ENCODE measurements at places on chromosomes 11 and 22.

DNA sequence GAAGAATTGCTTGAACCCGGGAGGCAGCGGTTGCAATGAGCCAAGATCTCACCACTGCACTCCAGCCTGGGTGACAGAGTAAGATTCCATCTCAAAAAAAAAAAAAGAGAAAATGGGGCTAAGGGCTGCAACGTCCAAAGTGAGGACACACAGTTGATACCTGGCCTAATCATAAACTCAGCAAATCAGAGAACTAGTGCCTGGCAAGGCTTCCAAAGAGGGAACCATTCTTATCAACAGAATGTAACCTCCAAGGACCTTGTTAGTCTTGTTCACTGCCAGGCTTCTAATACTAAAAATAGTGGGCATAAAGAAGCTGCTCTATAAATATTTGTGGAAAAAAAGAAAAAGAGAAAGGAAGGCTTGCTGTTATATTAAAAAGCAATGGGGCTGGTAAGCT, 42.3 kb downstream of the FAM168A start:
- DNase-seq = no peak

GRCh38 chr11:93084727-93085505, 112.9 kb downstream of the SLC36A4 start:
- no peak for DNase-seq

- DNase-seq = no peak
These were observed 26.7 kb downstream of the PARVG start for GRCh38 chr22:44207173-44207980.

GRCh38 chr22:35054064-35054463, 11.9 kb upstream of the ISX start:
- DNase-seq = no peak

DNA sequence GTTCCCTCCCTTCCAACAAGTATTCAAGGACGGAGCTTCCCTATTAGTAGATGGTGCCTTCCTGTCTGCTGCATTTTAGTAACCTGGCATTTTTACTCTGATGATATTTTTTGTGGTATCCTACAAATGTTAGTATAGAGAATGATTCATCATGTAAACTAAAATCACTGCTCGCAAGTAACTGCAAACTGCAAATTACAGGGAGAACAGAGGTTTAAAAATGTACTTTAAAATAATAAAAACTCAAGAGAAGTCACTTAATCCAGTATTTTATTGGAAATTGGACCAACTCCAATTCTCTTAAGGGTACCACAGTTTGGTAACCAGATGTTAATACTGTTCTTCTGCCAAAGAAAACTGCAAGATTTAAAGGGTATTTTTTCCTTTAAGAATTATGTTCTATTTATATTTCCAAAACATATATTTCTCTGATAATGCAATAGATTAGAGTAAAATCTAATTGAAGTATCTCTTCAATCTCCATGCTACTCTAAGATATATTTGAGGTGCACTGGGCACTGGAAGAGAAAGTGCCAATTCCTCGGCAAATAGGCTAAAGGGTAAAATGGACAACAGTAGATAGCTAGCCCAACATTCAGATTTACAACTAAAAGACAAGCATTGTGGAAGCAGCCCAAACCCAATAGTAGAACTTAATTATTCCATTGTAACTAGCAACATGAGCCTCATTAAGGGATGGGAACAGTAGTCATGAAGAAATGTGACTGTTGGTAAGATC, 298.0 kb downstream of the TTC28 start:
- DNase-seq = peak; percentile 26

DNA sequence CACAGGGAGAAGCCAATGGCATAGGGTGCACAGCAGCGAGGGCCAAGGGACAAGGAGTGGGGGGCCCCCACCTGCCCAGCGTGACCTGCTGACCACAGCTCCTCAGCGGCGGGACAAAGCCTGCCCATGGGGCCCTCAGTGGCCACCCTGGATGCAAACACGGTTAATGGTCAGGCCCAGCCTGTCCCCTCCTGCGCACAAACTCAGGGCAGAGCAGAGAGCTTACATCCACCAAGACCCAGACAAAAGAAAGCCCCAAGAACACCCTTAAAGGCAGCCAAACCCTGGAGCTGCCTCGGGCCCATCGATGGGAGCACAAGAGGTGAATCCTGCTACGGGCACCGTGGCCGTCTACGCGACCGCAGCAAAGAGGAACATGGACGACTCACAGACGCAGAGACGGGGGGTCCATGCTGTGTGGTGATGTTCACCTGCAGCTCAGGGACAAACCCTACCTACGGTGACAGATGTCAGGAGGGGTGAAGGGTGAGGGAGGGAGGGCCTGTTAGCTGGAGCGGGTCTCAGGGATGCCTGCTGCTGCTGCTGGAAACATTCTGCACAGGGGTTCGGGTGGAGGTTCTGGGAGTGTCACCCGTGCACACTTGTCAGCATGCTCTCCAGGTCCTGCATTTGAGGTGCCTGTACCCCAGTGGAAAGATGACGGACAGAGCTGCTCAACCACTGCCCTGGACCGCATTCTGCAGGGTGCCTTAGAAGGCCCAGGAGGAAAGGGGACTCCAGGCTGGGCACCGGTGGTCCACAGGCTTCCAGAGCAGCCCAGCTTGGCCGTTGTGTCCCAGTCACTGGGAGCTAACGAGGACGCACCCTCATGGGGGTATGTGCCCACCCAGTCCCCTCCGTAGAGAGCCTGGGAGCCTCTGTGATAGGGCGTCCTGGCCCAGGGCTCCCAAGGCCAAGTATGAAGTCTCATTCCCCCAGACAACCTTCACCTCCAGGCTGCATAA, 11.6 kb downstream of the ASCL2 start:
- no peak for DNase-seq

GRCh38 chr22:27878541-27878940, 40.5 kb downstream of the PITPNB start:
- DNase-seq = no peak

DNA sequence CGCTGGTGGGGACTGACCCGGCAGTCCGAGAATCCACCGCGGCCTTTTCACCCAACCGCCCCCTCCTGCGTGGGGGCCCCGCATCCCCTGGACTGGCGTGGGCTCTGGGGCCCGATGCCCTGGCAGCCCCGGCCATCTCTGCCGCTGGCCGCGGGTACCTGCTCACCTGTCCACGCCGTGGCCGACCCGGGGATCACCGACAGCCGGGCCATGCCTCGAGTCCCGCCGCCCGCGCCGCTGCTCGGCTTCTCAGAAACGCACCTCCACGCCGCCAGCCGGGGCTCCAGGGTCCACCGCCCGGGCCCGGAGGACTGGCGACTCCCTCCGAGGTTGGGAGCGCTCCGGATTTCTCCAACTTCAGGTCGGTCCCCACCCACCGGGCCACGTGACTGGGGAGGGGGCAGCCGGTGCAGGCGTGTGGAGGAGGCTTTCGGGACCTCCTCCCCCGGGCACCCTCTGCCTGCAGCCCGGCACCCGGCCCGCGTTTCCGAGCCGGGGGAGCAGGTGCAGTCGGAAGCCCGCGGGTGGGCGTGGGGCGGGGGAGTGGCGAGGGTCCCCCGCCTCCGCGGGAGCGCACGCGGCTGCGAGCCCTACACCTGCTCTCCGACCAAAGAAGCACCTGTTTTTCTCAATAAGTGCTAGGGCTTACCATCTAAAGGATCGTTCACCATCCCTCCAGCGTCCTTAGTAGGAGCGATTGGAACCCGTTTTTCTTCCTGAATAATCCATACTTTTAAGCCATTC, 554 bp upstream of the NRIP3 start:
- no peak for DNase-seq

- no peak for DNase-seq
These were observed 73.2 kb upstream of the SUSD2 start for GRCh38 chr22:24108073-24108472.

DNA sequence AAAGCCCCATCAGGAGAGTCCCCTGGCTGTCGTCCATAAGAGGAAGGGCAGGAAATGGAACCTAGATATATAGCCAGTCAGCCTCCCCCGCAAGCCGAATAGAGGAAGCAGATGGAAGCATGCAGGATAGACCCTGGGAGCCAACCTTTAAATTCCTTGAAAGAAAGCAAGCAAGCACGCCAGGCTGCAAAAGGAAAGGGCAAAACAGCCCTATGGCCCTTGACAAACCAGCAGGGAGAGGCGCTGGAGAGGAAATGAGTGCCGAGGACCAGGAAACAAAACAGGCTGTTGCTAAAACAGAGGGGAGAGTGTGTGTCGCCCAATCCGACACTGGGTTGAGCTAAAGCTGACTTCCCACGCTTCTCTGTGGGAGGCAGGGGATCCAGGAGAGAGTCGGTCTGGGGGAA, 203.5 kb upstream of the MTNR1B start:
- DNase-seq = no peak

DNA sequence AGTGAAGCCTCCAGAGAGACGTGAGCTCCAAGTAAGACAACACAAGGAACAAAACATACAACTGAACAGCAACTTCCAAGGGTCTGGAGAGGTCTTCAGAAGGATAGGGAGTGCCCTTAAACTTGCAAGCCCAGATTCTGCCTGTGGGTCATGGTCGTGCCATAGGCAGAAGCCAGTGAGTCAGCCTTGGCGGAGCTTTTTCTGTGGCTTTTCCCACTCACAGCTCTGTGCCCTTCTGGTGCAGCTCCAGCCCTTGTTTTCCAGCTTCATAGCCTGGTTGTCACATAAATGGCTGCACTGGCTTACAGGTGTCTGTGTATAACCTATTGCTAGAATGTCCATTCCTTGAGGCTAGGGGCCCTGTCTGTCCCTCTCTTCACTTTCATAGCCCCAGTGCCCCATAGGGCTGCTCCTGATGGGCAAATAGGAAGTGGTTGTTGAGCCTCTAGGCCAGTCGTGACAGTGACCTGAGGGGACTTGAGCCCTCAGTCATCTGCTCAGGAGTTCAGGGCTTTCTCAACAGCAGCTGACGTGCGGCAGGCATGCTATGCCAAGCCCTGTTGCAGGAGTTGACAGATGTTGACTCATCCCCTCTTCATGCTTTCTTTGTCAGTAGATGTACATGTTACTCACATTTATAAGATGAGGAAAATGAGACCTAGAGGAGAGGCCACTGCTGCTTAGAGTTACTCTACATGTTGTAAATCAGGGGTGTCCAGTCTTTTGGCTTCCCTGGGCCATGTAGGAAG, 7.4 kb downstream of the MED15 start:
- DNase-seq = peak; percentile 56

DNA sequence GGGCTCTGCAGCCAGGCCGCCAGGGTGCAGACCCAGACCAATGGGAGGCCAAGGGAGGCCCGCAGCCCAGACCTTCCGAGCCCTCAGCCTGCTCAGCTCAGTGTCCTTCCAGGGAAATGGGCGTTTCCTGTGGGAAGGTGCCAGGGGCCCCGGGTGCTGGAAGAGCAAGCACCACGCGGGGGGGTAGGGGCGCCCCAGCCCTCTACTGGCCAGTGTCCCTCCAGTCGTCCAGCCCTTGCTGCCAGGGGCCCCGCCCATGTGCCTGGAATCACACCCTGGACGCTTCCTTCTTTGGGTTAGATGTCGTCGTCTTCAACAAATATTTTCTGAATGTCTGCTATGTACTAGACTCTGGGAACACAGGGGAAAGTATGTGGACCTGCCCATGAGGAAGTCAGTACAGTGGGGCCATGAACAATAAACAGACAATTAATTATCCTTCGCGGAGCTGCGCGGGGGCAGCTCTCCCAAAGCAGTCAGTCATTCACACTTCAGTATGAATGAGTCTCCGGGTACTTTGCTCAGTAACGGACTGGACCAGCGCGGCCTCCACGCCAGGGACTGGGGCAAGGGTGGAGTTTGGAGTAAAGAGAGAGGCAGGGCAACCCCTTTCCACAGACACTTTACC, 60.2 kb downstream of the CDKN1C start:
- peak; percentile 55 for DNase-seq

GRCh38 chr22:25420471-25420924, 144.0 kb upstream of the GRK3 start:
- DNase-seq = no peak
